ENCODE measurements at places on chromosomes 11 and 22. TPM values are rescaled to one million over a fixed set of nuclear protein-coding genes. Genes with fewer than 3 reads are reported as not detected.
A peak's percentile ranks its signal among the peaks of the same experiment; 100 is the strongest.

DNA sequence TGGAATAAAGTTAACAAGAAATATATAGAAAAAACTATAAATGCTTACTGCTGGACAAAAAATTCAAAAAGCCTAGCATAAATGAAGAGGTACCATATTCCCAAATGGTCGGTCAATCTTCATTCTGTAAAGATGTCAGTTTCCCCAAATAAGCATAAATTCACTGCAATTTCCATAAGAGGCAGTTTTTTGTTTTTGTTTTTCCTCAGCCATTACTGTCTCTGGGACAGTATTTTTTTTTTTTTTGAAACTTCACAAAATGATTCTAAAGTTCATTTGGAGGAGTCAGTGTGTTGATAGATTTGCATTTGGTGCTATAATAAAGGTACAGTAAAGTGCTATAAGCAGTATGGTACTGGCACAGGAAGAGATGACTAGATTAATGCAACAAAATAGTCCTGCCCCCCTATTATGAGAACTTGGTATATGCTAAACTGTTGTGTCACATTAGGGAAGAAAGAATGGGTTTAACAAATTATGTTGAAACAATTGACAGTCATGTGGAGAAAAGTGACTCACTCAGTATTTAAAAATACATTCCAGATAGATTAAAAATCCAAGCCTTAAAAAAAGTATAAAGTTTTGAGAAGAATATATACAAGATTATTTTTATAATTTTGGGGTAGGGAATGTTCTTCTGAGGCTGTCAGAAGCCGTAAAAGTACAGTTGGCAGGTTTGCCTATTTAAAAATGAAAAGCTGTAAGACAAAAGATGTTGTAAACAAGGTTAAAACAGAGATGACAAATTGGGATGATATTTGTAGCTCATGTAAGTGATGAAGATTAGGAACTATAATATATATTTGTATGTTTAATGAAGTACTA is 2.6 kb upstream of the FTH1 start:
- peak; percentile 81 for DNase-seq

DNA sequence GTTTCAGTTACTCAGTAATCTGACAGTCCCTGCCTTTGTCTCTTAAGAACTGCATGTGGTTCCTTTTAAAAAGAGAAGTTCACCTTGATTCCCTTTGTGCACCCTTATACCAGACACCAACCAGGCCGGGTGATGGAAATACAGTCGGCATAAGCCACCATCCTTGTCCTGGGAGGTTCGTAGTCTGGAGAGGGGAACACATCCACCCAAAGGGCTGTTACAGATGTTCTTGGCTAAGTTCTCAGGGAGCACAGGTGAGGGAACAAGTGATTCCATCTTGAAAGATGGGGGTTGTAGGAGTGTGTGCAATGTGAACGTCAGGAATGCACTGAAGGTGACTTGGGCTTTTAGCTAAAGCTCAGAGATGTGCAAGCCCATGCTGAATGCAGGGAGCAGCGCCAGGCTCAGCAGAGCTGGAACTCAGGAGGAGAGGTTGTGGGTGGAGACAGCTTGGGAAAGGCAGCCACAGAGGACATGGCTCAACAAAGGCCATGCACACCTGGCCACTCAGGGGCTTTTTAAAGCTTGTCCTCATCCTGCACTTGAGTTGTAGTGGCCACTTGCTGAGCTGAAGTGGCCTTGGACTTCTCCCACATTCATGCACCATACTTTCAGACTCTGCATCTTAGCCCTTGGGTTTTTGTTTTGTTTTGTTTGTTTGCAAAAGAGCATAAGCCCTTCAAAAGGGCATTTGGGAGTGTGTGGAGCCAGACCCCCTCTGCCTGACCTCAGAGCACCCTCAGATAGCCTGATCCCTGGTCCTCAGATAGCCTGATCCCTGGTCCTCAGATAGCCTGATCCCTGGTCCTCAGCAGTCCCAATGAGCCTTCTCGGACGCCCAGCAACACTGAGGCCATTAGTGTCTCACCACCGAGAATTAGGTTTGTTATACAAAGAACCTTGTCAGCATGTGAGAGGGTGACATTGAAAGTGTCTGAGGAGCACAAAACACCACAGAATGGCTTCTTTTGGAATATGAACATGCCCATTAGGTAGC is 12.7 kb upstream of the TMA7B start:
- no peak for DNase-seq

GRCh38 chr11:69640995-69641581 is at the start of gene CCND1:
Gene CCND1 (plus strand): TSS chr11:69641156. CDS start chr11:69641314, 158 bp downstream.
- DNase-seq, result peak; percentile 88

- DNase-seq, result peak; percentile 92
Observed at GRCh38 chr11:131760091-131761061, 390.0 kb downstream of the NTM start.

GRCh38 chr11:95269036-95269819 is 38.2 kb upstream of the SESN3 start:
- no peak for DNase-seq

DNA sequence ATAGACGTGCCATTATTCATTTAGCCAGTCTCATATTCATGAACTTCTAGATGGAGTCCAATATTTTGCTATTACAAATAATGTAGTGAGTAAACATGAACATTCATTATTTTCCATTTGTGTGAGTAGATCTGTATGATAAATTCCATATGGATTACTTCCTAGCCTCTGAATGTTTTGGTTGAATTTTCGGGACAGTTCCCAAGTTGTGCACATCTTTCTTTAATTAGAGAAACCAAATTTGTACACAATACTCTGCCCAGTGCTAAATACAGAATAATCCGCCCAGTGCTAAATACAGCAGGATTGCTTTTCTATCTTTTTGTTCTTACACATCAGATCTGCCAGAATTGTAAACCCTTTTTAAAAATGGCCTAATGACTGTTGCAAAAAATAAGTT is 17.1 kb upstream of the APLP2 start:
- DNase-seq, result no peak

DNA sequence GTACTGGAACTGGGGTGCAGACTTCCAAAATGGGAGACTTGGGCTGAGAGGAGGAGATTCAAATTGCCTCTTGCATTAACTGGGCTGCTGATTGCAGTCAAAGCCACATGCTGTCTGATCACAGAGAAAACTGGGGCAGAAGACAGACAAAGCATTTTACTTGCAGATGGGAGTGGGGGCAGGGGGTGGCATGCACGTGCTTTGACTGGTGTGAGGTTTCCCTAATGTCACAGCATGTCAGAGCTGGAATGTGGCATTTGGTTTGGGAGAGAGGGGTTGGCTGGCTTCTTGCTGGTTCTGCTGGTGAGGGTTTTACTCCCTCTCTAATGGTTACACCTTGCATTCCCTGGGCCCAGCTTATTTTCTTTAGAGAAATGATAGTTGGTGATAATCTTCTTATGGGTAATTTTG is 2.9 kb downstream of the TUB start:
- DNase-seq, result no peak

- DNase-seq, result peak; percentile 41
Observed at GRCh38 chr22:16989915-16990314, 18.1 kb downstream of the GAB4 start.

GRCh38 chr11:10893714-10894151 is 35.9 kb upstream of the ZBED5 start:
- DNase-seq, result no peak

- no peak for DNase-seq
Observed at GRCh38 chr11:69652999-69653398, 12.0 kb downstream of the CCND1 start.

GRCh38 chr11:88404391-88404790 is 66.9 kb upstream of the CTSC start:
- no peak for DNase-seq

GRCh38 chr11:128407962-128408361 is 179.4 kb downstream of the ETS1 start:
- peak; percentile 58 for DNase-seq

- no peak for DNase-seq
Observed at GRCh38 chr22:46995501-46996360, 233.3 kb downstream of the TBC1D22A start.

DNA sequence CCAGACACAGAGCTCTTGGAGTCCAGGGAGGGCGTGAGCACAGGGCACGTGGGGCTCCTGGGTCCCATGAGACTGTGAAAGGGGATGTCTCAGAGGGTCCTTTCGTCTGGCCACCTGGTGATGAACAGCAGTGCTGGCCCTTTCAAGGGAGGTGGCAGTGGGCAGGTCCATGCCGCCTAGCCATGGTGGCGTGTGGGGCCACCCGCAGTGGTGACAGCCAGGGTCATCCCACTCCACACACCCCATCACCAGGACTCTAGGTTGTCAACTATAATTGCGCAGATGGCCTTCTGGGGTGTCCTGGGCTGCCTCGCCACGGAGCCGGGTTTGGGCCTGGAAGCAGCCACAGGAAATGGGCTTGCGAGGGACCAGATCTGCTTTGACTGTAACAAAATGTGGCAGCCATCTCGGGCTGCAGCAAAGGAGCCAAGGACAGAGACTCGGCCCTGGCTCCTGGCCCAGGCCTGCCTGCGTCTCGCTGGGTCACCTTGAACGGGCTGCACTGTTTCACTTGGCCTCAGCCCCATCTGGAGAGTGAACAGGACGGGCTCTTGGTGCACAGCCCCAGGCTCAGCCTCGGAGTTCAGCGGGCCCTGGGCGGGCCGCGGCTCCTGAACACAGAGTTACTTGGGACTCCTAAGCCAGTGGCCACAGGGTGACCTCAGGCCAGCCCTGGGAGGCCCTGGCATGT is 1350.5 kb downstream of the BRD1 start:
- no peak for DNase-seq

DNA sequence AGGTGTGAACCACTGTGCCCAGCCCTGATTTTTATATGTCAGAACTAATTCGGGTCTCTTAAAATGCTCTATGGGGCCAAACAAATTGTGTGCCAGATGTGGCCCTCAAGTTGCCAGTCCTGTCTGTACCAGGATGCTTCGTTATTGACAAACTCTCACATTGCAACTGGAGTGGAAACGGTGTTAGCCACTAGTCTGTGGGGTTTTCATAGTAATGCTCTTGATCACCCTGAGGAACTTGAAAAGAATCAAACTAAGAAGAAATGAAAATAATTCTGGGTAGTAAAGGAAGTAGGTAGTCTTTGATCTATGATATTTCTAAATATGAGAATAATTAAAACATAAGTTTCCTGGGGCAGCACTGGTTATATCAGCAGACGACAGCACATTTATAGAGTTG is 67.3 kb upstream of the ADSL start:
- DNase-seq, result no peak

GRCh38 chr11:134531327-134532130 is 119.5 kb upstream of the B3GAT1 start:
- DNase-seq, result no peak

- DNase-seq, result peak; percentile 80
Observed at GRCh38 chr11:57639321-57640067, 10.2 kb downstream of the YPEL4 start.

DNA sequence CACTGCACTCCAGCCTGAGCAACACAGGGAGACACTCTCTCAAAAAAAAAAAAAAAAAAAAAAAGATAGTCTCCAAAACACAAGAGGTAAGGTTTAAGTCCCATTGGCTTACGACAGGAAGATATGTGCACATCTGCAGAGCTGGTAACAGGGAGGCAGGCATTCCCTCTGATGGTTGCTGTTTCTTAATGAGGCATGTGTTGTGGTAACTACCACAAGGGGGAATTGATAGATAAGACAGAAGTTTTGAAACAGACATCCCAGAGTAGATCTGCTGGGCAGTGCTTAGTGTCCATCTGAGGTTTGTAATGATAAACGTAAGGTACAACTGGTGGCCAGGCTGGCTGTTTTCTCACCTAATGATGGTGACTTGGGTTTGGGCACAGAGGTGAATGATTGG is 4.7 kb downstream of the EIF1AD start:
- DNase-seq, result no peak

GRCh38 chr11:75077316-75077715 is 19.4 kb downstream of the OR2AT4 start:
- peak; percentile 21 for DNase-seq

GRCh38 chr11:128739589-128739988 is 45.7 kb downstream of the FLI1 start:
- no peak for DNase-seq

- no peak for DNase-seq
Observed at GRCh38 chr22:42072606-42073330, 1.3 kb upstream of the PHETA2 start.

DNA sequence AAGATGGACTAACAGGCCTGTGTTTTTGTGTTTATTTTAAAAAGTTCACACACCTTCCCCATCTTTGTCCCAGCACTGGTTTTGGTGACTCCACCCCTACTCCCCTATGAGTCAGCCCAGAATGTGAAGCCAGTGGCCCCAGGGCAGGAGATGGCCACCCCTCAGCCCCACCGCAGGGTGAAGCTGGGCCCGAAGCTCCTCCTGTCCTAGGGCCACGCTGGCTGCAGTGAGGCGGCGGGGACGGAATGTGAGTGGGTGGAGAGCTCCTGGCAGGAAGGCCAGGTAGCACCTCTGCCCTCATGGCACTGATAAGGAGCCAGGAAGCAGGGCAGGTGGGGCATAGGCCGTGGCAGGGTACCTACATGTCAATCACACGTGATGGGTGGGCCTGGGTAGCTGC is 39.9 kb downstream of the SGSM3 start:
- no peak for DNase-seq

DNA sequence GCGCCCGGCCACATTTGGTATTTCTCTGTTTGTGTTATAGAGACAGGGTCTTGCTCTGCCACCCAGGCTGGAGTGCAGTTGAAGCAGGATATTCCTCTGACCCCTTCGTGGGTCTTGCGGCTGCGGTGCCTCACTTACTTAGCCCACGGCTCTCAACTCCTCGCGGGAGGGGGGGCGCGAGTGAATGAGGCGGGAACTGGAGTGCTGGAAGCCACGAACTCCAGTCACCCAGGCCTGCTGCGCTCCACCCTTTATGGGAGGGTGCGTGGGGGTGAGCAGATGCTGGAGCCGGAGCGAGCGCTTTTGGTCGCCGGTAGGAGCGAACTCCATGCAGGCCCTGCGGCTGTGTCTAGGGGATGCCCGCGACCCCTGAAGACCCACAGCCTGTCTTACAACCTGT is 1.8 kb downstream of the C11orf54 start:
- no peak for DNase-seq

GRCh38 chr22:42347281-42347824 is 76.9 kb upstream of the TCF20 start:
- DNase-seq, result no peak

GRCh38 chr11:67043572-67044349 is 12.9 kb upstream of the RHOD start:
- DNase-seq, result no peak

The ACTN3 gene
- total RNA-seq, result not detected

The PDGFD gene
- total RNA-seq, result not detected

The ZNF408 gene
- total RNA-seq, result 11.8 TPM

The CHST1 gene
- total RNA-seq, result 2.9 TPM

The BAD gene
- 138 TPM for total RNA-seq

The AP5B1 gene
- 13.6 TPM for total RNA-seq

The RPS6KB2 gene
- total RNA-seq, result 49.0 TPM
